Thoracic aorta endothelial cell (primary cell): ENCODE measurements at places on chromosomes 12 and 14. TPM values are rescaled to one million over a fixed set of nuclear protein-coding genes. Genes with fewer than 3 reads are reported as not detected.

KIF26A gene
- total RNA-seq = 12.4 and 23.5 TPM in 2 replicates

LPAR5 gene
- 0.13 TPM in 1 of 2 replicates, not detected in the other for total RNA-seq

PAPLN gene
- 1.1 and 1.5 TPM in 2 replicates for total RNA-seq

ZDHHC22 gene
- total RNA-seq = not detected in 2 replicates

IAPP gene
- total RNA-seq = not detected in 2 replicates

KCNC2 gene
- not detected in 2 replicates for total RNA-seq

IL26 gene
- total RNA-seq = not detected in 2 replicates

SERPINA9 gene
- not detected in 2 replicates for total RNA-seq

CCDC175 gene
- total RNA-seq = not detected in 2 replicates
